ENCODE measurements at places on chromosomes 3 and 15. TPM values are rescaled to one million over a fixed set of nuclear protein-coding genes. Genes with fewer than 3 reads are reported as not detected.

Gene GOLGA6B
- polyA plus RNA-seq = 0.06 TPM

Gene DAZL
- polyA plus RNA-seq = not detected

Gene WWTR1
- polyA plus RNA-seq = 18.2 TPM

Gene IGDCC3
- polyA plus RNA-seq = 1.0 TPM

Gene IGSF10
- polyA plus RNA-seq = 1.3 TPM

Gene KNG1
- polyA plus RNA-seq = not detected

Gene FAIM
- 10.1 TPM for polyA plus RNA-seq

Gene FOXB1
- not detected for polyA plus RNA-seq

Gene BCL2A1
- polyA plus RNA-seq = 2.4 TPM

Gene LHFPL4
- polyA plus RNA-seq = not detected

Gene ANKUB1
- not detected for polyA plus RNA-seq

Gene FHIT
- 5.9 TPM for polyA plus RNA-seq

Gene VGLL3
- 1.7 TPM for polyA plus RNA-seq

Gene SERINC4
- not detected for polyA plus RNA-seq

Gene CXCR6
- 2.2 TPM for polyA plus RNA-seq

Gene FBN1
- 1.1 TPM for polyA plus RNA-seq

Gene ASB14
- not detected for polyA plus RNA-seq

Gene CFAP100
- polyA plus RNA-seq = not detected

Gene HYAL1
- 1.1 TPM for polyA plus RNA-seq

Gene IGSF11
- 0.51 TPM for polyA plus RNA-seq

Gene KIF15
- polyA plus RNA-seq = 11.1 TPM

Gene FSIP1
- 0.12 TPM for polyA plus RNA-seq

Gene TNIK
- 30.1 TPM for polyA plus RNA-seq

Gene STX19
- 13.6 TPM for polyA plus RNA-seq

Gene MESP2
- 0.34 TPM for polyA plus RNA-seq

Gene EPHB3
- polyA plus RNA-seq = 0.27 TPM

Gene DGKG
- 0.22 TPM for polyA plus RNA-seq

Gene CCNB2
- 48.3 TPM for polyA plus RNA-seq

Gene CMTM8
- 5.7 TPM for polyA plus RNA-seq

Gene RMDN3
- polyA plus RNA-seq = 36.6 TPM

Gene TM4SF4
- 660 TPM for polyA plus RNA-seq

Gene TNFSF10
- polyA plus RNA-seq = 31.1 TPM

Gene CD200R1L
- not detected for polyA plus RNA-seq

Gene C3orf22
- 0.78 TPM for polyA plus RNA-seq

Gene DTX3L
- polyA plus RNA-seq = 22.9 TPM

Gene HIGD2B
- not detected for polyA plus RNA-seq

Gene SLC51B
- polyA plus RNA-seq = 258 TPM
